AG04450 (cell line): ENCODE measurements at places on chromosomes 2 and 18.

- DNase-seq: no peak
Measured at GRCh38 chr2:162492225-162492624, 148.3 kb downstream of the GCA start.

DNA sequence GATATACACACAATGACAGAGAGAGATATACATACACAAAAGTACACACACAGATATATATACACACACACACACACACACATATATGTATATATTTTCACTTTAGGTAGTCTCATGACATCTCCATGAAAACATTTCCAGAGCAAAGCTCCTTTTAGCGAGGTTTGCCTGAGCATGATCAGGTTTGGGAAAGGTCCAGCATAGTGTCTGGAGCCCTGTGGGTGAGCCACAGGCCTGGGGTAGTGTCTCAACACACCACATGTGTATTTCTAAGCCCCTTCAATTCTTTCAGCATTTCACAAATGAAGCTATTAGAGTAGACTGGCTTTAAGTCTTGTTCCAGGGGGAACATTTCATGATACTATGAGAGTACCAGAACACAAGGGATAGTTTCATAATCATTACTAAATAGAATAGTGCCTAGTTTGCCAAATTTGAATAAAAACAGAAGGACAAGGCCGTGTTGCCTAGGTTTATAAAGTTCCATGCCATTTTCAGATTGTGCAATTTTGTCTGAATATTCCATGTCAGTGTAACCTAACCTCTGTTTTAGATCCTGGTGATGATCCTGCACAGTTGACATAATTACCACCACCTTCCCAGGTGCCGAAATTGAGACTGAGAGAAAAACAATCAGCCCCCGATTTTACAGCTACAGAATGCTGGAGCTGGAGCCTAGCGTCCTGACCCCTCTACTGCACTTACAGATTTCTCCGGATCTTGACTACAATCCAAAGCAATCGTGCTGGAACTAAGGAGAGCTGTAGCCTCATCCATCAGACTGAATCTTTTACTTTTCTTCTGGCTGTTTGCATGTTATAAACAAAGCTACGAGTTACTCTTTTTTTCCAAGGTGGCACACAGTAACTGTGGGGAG lies 332.7 kb downstream of the CYRIA start:
- no peak for DNase-seq

GRCh38 chr2:183009249-183009899 lies 28.9 kb downstream of the NCKAP1 start:
- DNase-seq: no peak

- DNase-seq: no peak
Measured at GRCh38 chr2:1907291-1907690, 163.0 kb upstream of the PXDN start.

DNA sequence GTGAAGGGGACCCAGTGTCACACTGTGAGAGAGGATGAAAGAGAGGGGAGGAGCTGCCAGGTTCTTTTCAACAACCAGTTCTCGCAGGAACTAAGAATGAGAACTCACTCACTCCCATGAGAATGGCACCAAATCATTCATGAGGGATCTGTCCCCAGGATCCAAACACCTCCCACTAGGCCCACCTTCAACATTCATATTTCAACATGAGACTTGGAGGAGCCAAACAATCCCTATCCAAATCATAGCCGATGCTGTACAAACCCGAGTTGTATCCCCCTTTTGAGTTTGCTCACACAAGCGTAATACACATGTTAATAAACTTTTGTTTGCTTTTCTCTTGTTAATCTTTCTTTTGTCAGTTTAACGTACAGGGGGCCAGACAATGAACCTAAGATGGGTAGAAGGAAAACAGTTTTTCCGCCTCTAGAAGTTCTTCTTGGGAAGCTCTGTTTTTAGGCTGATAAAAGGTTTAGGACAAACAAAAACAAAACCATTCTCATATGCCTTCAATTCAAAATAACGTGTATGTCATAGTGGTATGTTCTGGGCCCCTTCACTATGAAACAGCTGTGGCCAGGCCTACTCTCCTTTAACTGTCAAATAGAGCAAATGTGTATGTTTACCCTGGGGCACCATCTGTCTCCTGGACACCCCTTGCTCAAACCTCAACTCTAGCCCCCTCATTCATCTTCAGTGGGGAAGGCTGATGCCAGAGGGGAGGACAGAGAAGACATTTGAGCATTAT lies 9.1 kb upstream of the TMEM37 start:
- no peak for DNase-seq

GRCh38 chr2:164542581-164543021 lies 78.7 kb downstream of the GRB14 start:
- DNase-seq: no peak

DNA sequence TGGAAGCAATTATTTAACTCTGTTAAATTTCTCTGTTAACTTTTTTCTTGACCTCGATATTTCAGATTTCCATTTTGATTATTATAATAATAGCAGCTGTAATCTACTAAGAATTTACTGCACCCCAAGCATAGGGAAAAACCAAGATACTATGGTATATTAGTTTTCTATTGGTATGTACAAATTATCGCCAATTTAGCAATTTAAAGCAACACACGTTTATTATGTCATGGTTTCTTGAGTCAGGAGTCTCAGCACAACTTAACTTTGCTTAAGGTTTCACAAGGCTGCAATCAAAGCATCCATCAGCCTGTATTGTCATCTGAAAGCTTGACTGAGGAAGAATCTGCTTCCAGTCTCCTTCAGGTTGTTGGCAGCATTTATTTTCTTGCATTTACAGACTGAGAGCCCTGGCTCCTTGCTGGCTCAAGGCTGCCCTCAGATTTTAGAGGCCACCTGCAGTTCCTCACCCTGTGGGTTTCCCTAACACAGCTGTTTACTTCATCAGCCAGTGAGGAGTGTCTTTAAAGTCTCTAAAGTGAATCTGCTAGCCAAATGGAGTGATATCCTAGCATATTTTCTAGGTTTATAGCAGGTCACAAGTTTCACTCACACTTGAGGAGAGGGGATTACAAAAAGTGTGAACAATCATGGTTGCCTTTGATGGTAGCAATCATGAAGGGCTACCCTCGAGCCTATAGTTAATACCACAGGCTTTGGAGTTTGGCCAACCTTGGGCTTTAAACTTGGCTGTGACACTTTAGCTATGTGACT lies 4.4 kb upstream of the VPS54 start:
- no peak for DNase-seq

- no peak for DNase-seq
Measured at GRCh38 chr2:2114707-2115245, 216.3 kb downstream of the MYT1L start.

GRCh38 chr2:39524061-39524460 lies 87.0 kb upstream of the MAP4K3 start:
- no peak for DNase-seq

GRCh38 chr18:31386741-31387140 lies 10.2 kb downstream of the DSG4 start:
- no peak for DNase-seq
